ENCODE measurements at places on chromosomes 16 and 17. TPM values are rescaled to one million over a fixed set of nuclear protein-coding genes. Genes with fewer than 3 reads are reported as not detected.

Gene GAST
- not detected for total RNA-seq

Gene OR4D1
- total RNA-seq: not detected

Gene BRICD5
- 3.5 TPM for total RNA-seq

Gene PLCG2
- total RNA-seq: 26.4 TPM

Gene SLC5A10
- not detected for total RNA-seq

Gene GFAP
- total RNA-seq: not detected

Gene PITPNM3
- total RNA-seq: 0.15 TPM

Gene CD300H
- not detected for total RNA-seq

Gene MON1B
- 38.4 TPM for total RNA-seq

Gene TPSG1
- not detected for total RNA-seq

Gene TLCD3A
- 28.7 TPM for total RNA-seq

Gene GLTPD2
- not detected for total RNA-seq

Gene RAMP2
- total RNA-seq: 23.7 TPM

Gene FOXJ1
- 0.39 TPM for total RNA-seq

Gene OR3A3
- total RNA-seq: not detected

Gene OR1A1
- not detected for total RNA-seq

Gene CA10
- total RNA-seq: not detected

Gene IL17C
- not detected for total RNA-seq

Gene FSCN2
- 0.64 TPM for total RNA-seq

Gene CCL17
- total RNA-seq: not detected

Gene SHCBP1
- 2.6 TPM for total RNA-seq

Gene IRX6
- total RNA-seq: not detected

Gene DPEP3
- not detected for total RNA-seq

Gene ACSM2A
- total RNA-seq: not detected

Gene ABCA9
- total RNA-seq: 1.8 TPM

Gene SLC16A5
- 7.1 TPM for total RNA-seq

Gene CA4
- 4.0 TPM for total RNA-seq

Gene SRR
- total RNA-seq: 19.7 TPM

Gene KRTAP9-8
- total RNA-seq: not detected

Gene MPP2
- total RNA-seq: 1.2 TPM

Gene CALB2
- not detected for total RNA-seq

Gene APOH
- total RNA-seq: not detected

Gene NAGS
- 1.8 TPM for total RNA-seq

Gene MT1H
- total RNA-seq: not detected

Gene TNFSF13
- 1.5 TPM for total RNA-seq

Gene KRT17
- total RNA-seq: not detected

Gene EPX
- not detected for total RNA-seq

Gene KCNAB3
- total RNA-seq: 2.1 TPM

Gene EPN3
- 0.23 TPM for total RNA-seq

Gene OTOP3
- total RNA-seq: not detected

Gene RGS9
- total RNA-seq: 3.1 TPM

Gene CLEC3A
- not detected for total RNA-seq

Gene MYO15A
- 0.18 TPM for total RNA-seq

Gene TBX6
- total RNA-seq: 0.58 TPM

Gene MYH10
- total RNA-seq: 137 TPM

Gene CBX2
- total RNA-seq: 19.9 TPM

All from glomerular endothelial cell (primary cell).